ENCODE measurements at places on chromosomes 2 and 18.
A peak's percentile ranks its signal among the peaks of the same experiment; 100 is the strongest.

DNA sequence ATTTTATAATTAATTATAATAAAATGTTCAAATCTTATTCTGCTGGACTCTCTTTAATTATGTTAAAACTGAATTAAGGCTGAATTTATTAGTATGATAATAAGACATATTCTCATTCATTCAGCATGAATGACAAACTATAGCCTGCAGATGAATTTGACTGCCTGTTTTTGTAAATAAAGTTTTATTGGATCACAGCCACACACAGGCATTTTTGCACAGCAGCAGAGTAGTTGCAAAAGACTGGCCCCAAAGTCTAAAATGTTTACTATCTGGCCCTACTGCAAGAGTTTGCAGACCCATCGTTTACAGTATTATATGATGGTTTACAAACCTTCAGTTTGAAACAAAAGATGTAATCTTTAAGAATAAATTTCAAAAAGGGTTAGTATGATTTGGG lies 58.6 kb downstream of the RMDN2 start:
- DNase-seq: no peak

- no peak for DNase-seq
Measured at GRCh38 chr2:96841701-96842495, 1.9 kb downstream of the ANKRD23 start.

DNA sequence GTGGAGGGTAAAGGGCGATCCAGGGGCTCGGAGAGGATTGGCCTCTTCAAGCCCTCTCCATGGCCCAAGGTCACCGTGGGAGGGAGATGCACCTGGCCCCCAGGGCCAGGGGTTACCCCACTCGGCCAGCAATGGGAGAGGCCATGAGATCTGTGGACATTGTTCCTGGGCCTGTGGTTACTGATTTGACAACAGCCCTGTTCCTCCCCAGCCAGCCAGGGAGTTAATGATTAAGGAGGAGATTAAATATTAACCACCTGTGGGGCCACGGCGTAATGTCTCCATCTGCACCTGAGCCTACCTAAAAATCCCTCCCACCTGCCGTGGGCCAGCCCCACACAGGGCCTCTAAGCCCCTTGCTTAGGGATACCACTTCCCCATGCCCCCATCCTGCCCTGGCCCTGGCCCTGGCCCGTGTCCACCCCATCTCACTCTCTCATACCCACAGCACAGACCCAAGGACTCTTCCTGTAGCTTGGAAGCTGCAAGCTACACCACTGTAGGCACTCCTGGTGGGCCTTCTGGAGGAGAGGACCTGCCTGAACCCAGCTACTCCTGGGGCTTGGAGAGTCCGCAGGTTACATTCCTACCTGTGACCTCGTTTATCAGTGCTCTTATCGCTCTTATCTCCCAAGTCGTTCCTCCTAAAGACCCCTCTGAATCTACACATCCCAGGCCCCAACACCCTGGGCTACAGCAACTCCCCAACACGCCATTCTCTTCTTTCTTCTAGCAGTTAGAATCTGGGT lies 32.1 kb downstream of the ZFP36L2 start:
- DNase-seq: peak; percentile 79

- no peak for DNase-seq
Measured at GRCh38 chr2:21046506-21046905, 2.6 kb upstream of the APOB start.

DNA sequence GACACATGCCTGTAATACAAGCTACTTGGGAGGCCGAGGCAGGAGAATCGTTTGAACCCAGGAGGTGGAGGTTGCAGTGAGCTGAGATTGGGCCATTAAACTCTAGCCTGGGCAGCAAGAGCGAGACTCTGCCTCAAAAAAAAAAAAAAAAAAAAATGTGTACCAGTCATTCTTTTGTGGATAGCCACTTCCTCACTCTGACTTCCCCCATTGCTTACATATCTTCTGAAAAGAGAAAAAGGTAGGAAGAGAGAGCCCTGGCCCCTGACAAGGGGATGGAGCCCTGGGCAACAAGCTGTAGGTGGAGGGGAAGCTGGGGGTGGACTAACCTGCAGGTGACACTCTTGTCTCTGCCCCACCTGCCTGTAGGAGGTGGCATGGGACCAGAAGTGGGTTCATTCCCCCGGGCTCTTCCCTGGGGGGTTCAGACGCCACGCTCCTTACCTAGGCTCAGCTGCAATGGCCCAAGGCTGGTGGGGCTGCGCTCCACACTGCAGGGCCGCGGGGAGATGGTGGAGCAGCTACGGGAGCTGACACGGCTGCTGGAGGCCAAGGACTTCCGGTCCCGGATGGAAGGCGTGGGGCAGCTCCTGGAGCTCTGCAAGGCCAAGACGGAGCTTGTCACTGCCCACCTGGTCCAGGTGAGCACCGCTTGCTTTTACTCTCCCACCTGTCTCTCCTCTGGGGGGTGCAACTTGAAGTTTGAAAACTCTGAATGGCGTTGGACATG lies 39.1 kb downstream of the PCARE start:
- DNase-seq: no peak

- peak; percentile 64 for DNase-seq
Measured at GRCh38 chr2:148614014-148614321, 30.6 kb upstream of the EPC2 start.

DNA sequence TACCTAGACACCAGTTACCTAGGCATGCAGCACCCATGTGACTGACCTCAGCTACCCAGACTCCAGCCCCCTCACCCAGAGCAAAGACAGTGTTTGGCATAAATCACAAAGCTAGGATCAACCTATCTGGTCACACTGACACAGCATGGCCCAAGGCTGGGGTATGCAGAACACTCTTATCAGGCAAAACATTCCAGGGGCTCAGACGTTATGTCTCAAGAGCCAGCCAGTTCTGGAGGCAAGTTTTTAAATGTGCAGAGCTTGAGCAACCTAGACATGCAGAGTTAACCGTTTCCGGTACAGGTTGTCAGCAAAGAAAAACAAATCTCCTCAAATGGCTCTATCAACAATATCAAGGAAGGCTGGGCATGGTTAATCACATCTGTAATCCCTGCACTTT lies 92.8 kb downstream of the AP1S3 start:
- DNase-seq: no peak

- DNase-seq: no peak
Measured at GRCh38 chr2:18940184-18940583, 350.8 kb upstream of the NT5C1B start.

GRCh38 chr2:119177171-119177837 lies 18.8 kb upstream of the C1QL2 start:
- no peak for DNase-seq

GRCh38 chr2:109284826-109285225 lies 155.8 kb downstream of the SH3RF3 start:
- DNase-seq: no peak

GRCh38 chr2:148812306-148812705 lies 62.7 kb upstream of the KIF5C start:
- peak; percentile 7 for DNase-seq

- DNase-seq: no peak
Measured at GRCh38 chr2:62178741-62179271, 17.1 kb upstream of the B3GNT2 start.

DNA sequence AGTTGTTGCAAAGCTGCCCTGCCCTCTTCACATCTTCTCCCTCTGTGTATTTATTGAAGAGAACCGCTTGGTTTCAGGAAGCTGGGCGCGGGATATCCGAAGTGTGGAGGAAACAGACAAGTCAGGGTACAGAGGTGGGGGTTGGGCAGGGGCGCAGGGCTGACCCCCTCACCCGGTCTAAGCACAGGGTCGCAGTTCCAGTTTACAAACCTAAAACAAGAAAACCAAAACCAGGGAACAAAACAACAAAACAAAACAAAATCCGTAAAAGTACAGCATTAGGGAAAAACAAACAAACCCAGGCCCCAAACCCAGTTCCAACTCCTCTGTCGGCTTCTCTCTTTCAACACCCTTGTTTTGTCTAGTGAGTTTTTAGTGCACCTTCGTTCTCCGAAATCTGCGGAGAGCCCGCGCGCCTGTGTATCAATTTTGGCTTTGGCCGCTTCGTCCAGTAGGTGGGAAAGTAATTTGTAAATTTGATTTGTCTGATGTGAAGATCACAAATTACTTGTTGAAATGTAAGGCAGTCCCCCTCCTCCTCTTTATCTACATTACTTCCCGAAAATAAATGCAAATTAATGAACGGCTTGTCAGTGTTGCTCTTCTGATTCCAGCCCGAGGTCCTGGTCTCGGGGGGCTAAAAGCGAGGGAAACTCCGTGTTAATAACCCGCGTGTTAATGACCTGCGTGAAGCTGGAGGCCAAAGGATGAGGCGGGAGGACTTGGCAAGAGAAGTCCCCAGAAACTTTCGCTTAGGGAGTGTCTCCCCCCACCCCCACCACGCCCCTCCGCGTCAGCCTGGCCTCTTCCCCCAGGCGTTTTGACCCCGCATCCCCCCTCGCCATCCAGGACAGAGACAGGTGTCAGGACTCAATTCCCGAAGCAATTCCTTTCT lies 6.9 kb downstream of the OTX1 start:
- DNase-seq: no peak

DNA sequence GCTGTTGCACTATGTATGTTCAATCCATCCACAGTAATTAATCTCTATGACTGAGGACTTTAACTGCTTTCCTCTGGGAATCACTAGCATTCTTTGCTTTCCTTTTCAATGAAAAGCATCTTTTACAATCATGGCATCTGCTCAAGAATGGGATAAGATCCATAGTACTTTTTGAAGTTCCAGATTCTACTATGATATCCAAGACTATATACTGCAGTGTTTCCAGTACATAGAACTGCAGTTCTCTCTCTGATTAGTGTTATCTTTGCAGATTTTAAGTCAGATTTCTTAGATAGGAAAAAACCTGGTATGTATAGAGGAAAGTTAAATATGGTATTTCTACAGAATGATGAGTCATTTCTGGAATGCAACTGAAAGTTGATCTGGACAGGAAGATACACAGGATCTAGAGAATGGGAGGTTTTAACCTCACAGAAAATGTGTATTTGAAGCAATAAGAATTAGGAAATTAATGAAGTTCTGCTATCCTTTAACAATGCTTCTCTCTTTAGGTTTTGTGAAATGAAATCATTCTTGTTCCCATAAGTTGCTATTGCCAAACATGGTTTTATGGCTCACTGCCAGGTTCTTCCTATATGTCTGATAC lies 670.7 kb downstream of the ERBB4 start:
- DNase-seq: peak; percentile 33

DNA sequence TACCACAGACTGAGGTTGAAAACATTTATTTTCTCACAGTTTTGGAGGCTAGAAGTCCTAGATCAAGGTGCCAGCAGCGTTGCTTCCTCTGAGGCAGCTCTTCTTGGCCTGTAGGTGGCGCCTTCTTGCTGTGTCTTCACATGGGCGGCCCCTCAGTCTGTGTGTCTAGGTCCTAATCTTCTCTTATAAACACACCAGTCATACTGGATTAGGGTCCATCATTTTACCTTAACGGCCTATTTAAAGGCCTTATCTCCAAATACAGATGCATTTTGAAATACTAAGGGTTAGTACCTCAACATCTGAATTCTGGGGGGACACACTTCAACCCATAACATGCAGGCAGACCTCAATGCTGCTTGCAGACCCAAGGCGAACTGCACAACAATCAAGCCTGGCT lies 4.4 kb upstream of the RMC1 start:
- DNase-seq: no peak

GRCh38 chr2:38997781-38998180 lies 108.1 kb downstream of the ARHGEF33 start:
- DNase-seq: no peak

DNA sequence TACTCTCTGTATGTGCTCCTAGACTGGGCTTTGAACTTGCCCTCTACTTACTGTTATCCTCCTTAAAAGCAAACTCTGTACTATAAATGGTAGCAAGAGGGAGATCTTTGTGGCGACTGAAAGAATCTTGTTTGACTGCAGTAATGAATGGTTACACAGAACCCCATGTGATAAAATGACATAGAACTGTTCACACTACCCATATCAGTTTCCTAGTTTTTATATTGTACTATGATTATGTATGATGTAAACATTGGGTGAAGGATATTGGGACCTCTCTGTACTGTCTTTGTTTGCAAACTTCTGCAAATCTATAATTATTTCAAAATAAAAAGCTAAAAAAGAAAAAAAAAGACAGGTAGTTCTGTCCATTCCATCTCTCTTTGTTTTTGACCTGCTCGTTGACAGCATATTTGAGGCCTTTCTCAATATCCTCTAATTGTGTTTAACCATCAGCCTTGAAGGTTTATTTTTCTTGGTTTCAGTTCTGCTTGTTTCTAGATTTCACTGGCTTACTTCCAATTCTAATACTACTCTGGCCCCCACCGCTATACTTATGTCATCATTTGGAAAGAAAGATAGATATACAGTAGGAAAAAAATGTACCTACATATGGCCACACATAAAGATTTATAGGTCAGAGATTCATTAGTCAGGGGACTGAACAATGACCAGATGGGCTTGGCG lies 79.2 kb upstream of the MYO3B start:
- DNase-seq: no peak

- DNase-seq: no peak
Measured at GRCh38 chr2:113057117-113057516, 1.9 kb upstream of the IL36RN start.

DNA sequence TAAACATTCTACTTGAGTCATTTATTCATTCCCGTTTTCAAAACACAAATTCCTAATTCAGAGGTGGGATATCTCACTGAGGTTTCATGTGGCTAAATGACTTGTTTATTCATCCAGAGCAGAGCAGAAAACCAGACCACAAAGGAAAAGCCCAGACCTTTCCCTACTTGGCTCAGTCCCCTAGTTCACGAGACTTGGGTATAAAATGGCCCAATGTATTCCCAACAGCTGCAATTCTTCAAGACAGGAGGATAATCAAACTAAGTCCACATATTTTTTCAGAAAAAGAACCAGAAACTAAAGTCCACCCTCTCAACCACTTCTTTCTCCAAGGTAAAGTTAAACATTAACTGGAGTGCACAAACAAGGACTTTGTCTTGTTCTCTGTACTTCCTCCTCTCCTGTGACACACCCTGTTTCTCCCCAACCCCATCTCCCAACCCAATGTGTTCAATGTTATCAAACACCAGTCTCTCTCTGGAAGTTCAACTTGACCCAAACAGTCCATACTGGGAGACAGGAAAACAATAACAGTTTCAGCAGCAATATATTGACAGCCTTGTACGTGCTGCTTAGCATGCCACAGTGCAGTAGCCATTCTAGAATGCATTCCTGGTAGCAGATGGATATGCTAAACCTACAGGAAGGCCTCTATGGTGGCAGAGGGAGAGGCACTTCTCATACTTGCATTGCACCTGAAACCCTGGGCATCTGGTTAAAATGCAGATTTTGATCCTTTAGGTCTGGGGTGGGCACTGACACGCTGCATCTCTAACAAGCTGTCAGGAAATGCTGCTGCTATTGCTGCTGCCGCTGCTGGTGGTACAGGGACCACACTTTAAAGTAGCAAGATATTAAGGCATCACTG lies 110.7 kb downstream of the INO80D start:
- DNase-seq: peak; percentile 48

GRCh38 chr2:50687327-50687726 lies 344.6 kb downstream of the NRXN1 start:
- no peak for DNase-seq

GRCh38 chr2:111039628-111040383 lies 80.9 kb upstream of the BCL2L11 start:
- no peak for DNase-seq

Data from renal pelvis (tissue), 12 donors.